Cerebellar nuclear complex (tissue), 1 donor: ENCODE measurements at places on chromosomes 1 and 21.
A peak's percentile ranks its signal among the peaks of the same experiment; 100 is the strongest.

- DNase-seq = no peak
Measured at GRCh38 chr1:10733474-10734366, 62.7 kb downstream of the CASZ1 start.

GRCh38 chr1:230031131-230031530 is 35.9 kb upstream of the GALNT2 start:
- no peak for DNase-seq

DNA sequence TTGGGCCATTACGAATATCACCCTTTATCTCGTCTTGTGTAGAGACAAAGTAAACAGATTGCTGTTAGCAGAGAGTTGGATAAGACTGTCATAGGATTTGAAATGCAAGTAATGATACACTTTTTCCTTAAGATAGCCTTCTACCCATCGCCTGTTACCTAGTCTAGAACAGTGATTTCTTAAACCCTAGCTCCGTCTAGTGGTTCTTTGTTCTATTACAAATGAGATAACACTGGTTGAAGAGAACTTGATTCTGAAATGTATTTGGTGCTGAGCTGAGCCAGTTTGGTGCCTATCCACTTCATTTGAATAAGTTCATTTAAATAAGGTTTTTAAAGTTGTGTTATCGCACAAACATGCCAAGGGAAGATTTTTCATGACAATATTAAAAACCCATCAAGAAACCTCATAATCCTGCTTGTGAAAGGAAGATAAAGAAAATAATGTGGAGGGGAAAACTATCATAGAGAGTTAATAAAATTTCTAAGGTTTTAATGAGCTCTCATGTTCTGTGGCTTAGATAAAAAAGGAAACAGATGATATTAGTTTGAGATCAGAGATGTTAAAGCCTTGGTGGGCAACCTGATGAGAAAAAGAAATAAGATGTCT is 1.5 kb upstream of the KCNH1 start:
- peak; percentile 79 for DNase-seq

DNA sequence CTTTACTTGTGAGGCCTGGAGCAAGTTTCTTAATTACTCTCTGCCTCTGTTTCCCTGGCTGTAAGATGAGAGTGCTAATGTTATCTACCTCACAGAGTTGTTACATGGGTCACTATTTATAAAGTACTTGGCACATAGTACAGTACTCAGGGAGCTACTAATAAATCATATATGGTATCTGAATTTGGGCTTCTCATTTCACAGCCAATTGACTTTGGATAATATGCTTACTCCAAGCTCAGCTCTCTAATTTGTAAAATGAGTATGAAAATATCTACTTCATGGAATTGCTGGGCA is 108.5 kb upstream of the HOOK1 start:
- no peak for DNase-seq

- DNase-seq = no peak
Measured at GRCh38 chr1:11523746-11524464, 45.0 kb downstream of the DISP3 start.

DNA sequence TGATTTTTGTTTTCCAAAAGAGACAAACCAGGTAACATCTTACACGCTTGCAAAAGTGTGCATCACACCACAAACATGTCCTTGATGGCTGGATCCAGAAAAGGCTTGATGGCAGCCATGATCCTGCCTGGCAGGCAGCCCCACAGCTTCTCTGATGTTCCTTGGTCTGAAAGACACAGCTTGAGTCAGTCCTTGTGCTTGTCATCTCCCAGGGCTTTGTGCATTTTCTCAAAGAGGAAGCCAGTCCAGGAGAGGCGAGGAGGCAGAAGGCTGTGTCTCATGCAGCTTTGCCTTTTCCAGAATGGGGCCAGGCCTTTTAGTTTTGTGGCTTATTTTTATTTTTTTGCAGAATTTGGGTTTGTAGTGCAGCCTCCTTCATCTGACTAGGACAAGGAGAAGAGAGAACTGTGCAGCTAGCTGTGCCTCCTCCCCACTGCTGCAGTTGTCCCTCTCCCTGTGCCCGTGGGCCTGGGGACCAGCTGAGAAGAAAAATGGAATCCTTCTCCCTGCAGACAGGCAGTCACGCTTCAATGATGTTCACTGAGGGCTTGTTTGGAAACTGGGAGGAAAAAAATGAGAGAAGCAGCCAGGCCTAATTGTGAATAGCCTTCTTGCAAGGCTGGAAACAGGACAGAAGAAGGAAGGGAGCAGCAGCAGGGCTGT is 7.4 kb downstream of the FNDC5 start:
- DNase-seq = no peak

- no peak for DNase-seq
Measured at GRCh38 chr1:16386454-16387113, 19.5 kb downstream of the SZRD1 start.

DNA sequence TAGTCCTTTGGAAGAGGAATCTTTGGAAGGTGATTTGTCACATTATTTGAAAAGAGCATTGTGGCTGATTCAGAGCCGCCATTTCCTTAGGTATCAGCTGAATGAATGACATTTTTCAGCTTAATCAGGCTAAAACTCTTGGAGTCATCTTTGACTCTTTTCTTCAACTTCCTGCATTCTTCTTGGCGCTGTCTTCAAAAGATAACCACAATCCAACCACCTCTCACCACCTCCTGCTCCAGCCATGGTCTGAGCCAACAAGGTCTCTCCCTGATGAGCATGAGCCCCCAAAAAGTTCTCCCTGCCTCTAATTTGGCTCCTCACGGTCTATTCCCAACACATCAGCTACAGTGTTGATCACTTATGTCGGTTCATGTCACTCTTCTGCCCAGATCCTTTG is 297.6 kb upstream of the RUNX1 start:
- DNase-seq = no peak

DNA sequence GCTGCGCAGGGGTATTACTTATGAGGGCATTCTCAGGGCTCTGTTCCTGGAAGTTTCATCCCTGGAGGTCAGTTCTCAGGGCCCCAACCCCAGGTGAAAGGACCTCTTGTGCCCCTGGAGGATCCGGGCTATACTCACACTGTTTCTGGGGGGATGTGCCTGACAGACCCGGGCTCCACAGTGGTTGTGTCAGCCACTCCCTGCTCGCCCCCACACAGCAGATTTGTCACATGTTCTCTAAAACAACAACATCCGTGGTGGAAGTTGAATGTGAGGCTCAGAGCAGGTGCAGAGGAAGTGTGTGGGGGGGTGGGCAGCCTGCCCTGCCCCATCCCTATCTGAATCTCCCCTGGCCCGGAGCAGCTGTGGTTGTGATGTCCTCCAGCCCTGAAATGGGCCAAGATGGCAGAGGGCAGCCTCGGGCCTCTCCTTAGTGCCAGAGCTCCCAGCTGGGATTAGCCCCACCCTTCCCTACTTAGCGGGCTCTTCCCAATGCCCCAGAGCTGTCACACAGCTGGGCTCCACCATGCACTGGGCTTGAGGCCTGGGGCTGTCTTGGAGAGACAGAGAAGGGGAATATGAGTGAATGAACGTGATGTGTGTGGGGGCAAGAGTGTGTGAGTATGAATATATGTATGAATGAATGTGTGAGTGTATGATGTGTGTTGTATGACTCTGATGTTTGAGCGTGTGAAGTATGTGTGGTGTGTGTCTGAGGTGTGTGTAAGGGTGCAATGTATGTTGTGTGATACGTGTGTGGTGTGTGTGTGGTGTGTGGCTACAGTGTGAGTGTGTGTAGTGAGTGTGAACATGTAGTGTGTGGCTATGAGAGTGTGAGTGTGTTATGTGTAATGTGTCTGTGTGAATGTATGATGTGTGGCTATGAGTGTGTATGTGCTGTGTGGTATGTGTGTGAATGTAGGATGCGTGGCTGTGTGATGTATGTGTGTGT is 1.5 kb upstream of the FCMR start:
- no peak for DNase-seq
